ENCODE measurements at places on chromosomes 13 and 19.

DNA sequence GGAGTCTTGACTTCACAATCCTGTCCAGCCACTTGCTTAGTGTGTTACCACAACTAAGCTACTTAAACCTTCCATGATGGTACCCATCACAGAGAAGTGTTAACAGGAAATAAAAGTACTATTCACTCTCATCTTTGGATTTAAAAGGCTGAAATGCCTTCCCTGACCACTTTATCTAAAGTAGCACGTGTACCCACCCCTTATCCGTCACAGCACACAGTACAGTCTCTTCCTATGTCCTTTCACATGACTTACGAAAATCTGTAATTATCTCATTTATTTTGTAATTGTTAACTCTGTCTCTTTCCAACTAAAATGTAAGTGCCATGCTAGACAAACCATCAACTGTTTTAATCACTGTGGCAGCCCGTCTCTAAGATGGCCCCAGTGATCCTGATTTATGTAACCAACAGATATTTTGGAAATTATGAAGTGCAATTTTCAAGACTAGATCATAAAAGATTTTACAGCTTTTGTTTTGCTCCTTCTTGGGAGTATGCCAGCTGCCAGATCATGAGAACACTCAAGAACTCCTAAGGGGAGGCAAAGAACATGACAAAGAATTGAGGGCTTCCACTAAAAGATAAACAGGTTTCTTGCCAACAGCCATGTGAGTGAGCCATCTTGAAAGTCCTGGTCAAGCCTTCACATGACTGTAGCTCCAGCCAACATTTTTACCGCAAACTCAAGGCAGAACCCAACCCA lies 44.9 kb downstream of the DIAPH3 start:
- no peak for DNase-seq

- DNase-seq, result no peak
These were observed 8.0 kb downstream of the ANGPTL8 start for GRCh38 chr19:11247391-11247790.

DNA sequence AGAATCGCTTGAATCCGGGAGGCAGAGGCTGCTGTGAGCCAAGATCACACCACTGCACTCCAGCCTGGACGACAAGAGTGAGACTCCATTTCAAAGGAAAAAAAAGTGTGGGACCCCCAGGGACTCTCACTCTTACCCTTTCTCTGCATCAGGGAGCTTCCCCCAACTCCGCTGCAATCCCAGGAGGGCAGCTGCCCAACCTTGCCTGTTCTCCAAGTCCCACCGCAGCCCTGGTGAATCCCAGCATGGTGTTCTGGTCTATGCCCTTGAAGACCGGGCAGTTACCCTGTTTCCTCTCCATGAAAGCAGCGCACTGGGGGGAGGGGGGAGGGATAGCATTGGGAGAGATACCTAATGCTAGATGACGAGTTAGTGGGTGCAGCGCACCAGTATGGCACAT lies 35.7 kb upstream of the DPRX start:
- no peak for DNase-seq

- DNase-seq, result no peak
These were observed 37.0 kb upstream of the IGFL4 start for GRCh38 chr19:46077815-46078167.

GRCh38 chr19:53088091-53088490 lies 15.1 kb downstream of the ZNF160 start:
- no peak for DNase-seq

DNA sequence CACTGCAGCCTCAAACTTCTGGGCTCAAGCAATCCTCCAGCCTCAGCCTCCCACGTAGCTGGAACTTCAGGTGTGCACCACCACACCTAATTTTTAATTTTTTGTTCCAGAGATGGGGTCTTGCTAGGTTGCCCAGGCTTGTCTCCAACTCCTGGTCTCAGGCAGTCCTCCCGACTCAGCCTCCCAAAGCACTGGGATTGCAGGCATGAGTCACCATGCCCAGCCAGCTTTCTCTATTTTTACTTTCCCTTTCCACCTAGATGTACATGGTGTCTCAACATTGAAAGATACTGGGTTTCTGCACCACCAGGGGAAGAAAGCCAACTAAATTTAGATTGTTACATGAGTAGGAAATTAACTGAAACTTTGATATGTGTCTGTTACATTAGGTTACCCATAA lies 13.8 kb upstream of the ZNF846 start:
- DNase-seq, result no peak

DNA sequence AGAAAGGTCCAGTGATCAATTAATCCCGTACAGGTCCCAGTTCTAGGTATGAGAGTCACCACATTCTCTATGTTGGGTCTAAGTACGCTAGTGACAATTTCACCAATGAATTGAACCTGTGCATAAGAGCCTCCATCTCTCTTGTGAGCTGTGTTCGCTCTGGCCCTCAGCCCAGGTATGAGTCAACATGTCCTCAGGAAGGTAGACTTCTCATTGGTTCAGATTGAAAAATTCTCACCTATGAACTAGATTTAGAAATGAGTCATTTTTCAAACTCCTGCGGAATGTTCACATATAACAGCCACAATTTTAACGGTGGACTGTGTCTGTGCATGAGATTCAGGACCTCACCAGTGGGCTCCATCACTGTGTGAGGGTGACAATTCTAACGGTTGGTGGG lies 12.7 kb upstream of the ZNF43 start:
- DNase-seq, result peak; percentile 6

DNA sequence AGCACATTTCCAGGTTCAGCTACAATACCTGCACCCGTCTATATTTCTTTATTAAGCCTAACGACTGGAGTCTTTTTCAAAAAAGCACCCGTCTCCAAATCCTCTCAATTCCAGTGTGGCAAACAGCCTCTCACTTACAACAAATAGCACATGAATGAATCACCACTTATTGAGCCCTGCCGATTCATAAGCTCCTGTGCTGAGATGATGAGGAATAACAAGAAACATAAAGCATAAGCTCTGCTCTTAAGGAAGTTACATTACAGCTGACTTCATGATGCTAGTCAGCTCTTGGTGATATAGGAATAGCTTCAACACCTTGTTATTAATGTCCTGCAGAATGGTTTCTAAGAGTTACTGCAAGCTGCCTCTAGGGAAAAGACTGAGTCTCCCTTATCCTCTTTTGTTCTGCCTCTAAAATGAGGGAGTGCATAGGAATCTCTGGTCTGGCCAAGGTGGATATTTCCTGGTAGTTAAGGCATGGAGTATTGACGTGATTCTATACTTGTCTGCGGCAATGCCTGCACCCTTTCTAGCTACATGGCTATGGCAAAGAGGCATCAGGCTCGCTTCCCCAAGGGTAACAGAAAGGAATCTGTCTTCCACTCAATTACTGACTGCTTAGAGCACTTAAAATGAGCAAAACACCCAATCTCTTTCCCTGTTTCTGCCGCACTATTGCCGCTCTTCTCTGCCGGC lies 195.7 kb downstream of the KLF12 start:
- peak; percentile 65 for DNase-seq

- DNase-seq, result no peak
These were observed 207.9 kb upstream of the UFM1 start for GRCh38 chr13:38141792-38142191.

DNA sequence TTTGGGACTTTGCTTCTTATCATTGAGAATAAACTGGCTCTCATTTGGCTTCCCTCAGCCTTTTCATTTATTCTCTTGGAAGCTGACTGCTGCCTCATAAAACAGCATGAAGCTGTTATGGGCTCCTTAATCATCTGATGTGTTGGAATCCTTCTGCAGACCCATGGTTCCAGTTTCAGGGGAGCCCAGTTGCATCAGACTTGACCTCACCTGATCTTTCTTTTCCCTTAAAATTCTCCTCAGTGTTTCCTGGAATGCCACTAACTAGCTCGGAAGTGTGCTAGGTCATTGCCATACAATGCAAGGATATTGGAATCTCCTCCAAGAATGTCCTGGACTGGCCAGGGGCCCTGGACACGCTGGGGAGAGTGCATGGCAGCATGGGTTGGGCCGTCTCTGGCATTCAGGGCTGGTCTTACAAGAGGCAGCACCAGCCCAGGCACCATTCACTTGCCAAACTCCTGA lies 158.7 kb downstream of the FLT1 start:
- DNase-seq, result no peak

GRCh38 chr13:26348966-26349365 lies 95.0 kb downstream of the CDK8 start:
- DNase-seq, result no peak

GRCh38 chr13:20366056-20366455 lies 133.9 kb upstream of the GJB6 start:
- DNase-seq, result no peak

- DNase-seq, result no peak
These were observed 240.0 kb downstream of the GPC6 start for GRCh38 chr13:93466502-93467036.

GRCh38 chr19:14015524-14016035 lies 9.5 kb upstream of the RFX1 start:
- DNase-seq, result no peak

- DNase-seq, result no peak
These were observed 47.9 kb downstream of the KDM4B start for GRCh38 chr19:5016781-5017180.

DNA sequence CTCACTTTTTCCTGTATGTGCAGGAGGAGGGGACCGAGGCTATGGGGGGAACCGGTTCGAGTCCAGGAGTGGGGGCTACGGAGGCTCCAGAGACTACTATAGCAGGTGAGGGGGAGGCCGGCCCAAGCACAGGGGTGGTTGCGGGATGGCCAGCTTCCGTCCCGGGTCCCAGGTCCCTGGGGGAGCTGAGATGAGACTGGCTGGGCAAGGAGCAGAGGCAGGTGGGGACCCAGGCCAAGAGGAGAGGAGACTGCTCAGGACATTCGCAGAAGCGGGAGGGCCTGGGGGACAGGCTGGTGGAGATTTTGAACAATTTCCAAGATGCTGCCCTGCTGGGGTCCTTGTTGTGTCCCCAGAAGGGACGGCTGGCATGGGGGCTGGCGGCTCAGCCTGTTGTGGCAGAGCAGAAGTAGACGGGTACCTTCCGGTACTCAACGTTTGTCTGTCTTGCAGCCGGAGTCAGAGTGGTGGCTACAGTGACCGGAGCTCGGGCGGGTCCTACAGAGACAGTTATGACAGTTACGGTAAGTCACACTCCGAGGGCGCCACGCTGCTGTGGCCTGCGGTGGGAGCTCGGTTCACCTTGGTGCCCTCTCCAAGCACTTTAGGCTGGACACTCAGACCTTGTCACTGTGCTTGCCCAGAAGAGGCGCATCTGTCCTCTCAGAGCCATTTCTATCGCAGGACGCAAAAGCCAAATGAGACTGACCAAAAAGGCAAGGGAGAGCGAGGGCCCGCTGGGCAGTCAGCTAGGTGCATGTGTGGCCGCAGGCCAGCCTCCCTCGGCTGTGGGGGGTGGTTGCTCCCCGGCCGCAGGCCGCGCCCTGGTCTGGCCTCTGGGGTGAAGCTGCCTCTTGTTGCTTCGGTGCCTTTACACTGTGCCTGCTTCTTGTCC lies 2.6 kb downstream of the CIRBP start:
- DNase-seq, result no peak

DNA sequence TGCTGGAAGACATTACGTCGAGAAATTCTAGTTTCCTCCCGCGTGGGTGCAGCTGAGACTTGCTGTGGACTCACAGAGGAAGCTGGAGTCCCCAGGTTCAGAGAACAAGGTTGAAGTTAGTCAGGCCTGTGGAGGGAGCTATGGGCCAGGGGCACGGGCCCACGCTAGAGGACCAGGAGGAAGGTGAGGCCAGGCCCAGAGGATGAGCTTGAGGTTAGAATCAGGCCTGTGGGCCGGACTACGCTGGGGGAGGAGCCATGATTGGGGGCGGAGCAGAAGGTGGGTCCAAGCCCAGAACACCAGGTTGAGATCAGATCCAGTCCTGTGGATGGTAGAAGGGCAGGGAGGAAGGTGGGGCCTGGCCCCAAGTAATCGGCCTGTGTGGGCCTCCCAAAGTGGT lies 32.6 kb downstream of the ZNF846 start:
- no peak for DNase-seq

GRCh38 chr13:23330356-23330755 lies 103.1 kb downstream of the SACS start:
- DNase-seq, result no peak

GRCh38 chr19:55441319-55441691 lies 1.8 kb downstream of the SHISA7 start:
- DNase-seq, result no peak

GRCh38 chr19:14379294-14380065 lies 1.8 kb upstream of the ADGRE5 start:
- no peak for DNase-seq

DNA sequence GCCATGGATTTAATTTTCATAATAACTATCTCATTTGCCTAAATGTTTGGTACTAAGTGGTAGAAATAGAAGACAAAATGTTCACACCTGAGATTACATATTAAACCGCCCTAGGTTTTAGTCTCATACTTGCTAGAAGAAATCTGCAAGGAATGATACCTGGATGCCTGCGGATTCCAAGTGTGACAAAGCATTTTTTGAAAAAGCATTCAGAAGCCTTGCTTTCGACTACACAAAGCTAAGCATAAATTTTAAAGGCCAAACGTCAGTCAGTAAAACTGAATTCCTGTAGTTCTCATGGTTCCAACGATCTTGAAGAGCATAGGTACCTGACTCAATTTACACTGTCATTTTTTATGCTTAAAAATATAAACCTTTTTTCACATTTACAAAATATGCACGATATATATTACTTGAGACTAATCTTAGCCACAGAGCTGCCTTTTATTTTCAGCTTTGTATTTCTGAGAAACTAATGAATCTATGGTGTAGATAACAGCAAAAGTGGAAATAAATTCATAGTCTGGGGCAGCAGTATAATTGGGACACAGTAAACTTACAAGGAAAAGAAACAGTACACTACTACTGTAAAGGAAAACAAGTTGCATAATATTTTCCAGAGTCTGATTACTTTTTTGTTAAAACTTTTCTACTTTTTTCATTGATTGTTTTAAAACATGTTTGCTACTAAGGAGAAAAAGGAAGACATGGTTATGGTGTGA lies 1.2 kb upstream of the LRRC63 start:
- DNase-seq, result no peak

DNA sequence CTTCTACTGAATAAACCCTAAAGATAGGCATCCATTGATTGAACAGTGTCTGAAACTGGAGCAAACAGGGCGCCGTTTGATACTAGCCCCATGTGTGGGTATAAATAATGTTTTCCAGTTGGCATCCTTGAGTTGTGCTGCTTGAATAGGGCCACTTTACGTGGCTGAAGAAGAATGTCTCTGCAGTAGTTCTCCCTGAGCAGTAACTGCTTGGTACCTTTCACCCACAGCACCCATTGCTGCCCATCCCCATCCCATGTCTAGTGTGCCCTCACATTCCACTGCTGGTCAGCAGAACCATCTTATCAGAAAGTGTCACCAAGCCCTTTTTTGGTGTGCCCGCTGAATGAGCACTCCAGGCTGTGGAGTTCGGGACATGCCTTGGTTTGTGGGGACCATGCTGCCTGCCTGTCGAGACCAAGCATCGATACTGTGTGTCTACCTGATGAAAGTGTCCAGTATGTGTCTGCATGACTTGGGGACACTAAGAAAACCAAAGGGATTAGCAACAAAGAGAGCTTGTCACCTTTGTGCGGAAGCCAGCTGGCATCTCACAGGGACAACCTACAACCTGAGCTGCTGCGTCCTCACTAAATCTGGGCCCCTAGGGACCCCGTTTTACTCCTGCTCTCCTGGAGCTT lies 162.0 kb downstream of the TM9SF2 start:
- no peak for DNase-seq

Data from AG04450 (cell line).